Stimulated activated CD4-positive, alpha-beta T cell treated with anti-CD3 and anti-CD28 coated beads, TNF-alpha, amount 100 ng/mL, for 48 hours (primary cell): ENCODE measurements at places on chromosomes 1 and 21.
A peak's percentile ranks its signal among the peaks of the same experiment; 100 is the strongest.

GRCh38 chr1:18798946-18799345, 60.5 kb downstream of the TAS1R2 start:
- no peak for DNase-seq

DNA sequence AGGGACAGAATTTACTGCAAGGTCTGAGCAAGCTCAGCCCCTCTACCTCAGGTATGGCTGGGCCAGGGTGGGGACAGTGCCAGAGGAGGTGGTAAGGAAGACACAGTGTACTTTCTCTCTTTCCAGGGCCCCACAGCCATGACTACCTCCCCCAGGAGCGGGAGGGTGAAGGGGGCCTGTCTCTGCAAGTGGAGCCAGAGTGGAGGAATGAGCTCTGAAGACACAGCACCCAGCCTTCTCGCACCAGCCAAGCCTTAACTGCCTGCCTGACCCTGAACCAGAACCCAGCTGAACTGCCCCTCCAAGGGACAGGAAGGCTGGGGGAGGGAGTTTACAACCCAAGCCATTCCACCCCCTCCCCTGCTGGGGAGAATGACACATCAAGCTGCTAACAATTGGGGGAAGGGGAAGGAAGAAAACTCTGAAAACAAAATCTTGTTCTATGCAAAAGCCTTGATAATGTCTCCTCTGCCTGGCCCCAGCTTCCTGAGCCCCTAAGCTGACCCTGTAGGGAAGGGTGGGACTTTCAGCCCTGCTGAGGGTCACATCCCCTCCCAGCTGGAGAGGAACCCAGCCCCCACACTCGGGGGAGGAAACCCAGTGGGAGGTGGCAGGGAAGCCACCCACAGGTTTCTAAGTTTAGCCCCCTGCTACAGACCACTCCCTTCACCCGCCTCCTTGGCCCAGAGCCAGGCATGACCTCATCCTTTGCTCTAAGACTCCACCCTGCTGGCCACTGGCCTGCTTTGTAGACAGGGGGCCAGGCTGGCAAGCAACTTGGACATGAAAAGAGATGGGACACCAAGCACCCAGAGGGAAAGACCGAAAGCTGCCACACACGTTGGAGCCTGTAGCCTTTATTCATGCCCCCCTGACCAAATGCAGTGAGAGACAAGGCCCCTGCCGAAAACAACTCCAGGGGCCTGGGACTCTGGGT, 6.4 kb downstream of the RHOC start:
- no peak for DNase-seq

DNA sequence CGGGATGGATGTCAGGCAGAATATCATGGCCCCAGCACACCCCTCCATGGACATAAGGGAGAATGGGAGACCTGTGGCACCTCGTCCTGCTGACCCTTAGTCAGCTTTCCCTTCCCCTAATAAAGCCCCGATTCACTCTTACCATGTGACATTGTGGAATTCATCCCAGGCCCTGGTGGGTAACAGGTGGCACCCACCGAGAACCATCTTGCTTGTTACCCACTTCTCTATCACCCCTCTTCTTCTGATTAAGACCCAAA, 32.9 kb downstream of the CSMD2 start:
- no peak for DNase-seq

DNA sequence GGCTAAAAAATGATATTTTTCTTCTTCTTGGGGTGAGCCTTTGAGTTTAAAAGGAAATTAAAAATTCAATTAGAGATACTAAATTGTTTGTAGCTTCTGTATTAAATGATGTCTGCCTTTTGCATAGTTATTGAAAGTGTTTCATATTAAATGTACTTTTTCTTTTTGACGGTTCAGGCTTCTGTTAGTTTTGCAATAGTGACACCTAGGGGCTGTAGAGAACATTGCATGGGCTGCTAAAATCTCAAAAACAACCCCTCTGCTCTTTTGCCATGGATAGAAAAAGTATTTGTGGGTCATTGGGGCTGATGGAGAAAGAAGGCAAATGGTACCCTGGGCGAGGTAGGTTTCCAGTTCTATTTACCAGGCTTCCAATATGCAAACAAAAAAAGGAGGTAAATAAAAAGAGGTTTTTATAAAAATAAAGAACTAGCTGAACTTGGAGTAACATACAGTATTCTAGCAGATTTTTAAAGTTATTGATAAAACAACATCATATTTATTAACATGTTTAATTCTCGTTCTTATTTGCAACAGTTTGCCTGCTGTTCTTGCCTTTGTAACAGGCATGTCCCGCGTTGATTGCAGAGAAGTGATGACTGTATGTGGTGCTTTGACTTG, 115.4 kb upstream of the HOOK1 start:
- no peak for DNase-seq

DNA sequence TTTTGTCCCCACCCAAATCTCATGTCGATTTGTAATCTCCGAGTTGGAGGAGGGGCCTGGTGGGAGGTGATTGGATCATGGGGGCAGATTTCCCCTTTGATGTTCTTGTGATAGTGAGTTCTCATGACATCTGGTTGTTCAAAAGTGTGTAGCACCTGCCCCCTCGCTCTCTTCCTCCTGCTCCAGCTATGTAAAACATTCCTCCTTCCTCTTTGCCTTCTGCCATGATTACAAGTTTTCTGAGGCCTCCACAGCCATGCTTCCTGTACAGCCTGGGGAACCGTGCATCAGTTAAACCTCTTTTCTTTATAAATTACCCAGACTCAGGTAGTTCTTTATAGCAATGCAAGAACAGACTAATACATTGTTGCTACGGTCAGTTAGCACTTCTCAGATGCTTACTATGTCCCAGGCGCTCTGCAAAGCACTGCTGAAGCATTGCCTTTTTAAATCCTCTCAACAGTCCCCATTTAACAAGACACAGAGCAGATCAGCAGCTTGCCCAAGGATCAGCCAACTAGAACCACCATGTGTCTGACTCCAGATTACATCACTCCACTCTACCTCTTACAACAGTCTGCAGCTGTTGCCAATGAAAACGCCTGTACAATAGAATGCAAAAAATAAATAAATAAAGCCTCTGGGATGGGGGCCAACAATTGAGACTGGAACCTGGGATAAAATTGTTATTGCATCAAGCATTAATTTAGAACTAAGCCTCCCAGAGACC, 52.4 kb upstream of the USP1 start:
- DNase-seq: no peak

DNA sequence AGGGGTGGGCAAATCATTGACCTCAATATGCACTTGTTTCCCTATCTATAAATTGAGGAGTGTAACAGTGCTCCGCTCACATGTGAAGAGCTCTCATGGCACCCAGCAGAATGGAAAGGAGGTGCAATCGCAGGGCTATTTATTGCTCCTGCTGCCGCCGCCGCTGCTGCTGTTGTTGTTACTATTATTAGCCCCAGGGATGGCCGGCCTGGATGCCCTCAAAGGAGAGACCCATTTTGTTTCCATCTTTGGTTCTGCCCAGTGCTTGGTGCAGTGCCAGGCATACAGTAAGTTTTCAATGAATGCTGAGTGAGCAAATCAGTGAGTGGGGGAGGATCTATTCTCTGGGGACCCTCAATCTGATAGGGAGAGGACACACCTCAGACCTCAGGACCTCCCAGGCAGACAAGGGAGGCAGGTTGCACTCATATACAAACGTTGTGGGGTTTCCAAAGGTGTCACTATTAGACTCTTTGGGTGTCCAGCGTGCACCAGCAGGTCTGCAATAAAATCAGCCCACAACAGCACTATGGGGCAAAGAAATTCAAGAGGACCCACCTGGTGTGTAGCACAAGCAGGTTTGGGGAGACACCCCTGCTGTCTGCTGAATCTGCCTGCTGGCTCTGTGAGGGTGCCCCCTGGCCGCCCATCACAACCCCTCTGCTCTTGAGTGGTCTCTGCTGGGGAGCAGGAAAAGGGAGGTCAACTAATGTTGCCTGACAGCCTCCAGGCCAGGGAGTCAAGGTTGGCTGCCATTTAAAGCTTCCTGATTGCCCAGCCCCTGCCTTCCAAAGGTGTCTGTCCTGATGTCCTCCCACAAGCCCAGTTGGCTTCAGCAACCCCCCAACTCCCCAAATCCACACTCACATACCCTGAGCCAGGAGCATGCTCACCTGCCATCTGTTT, 136.3 kb downstream of the ACTL8 start:
- DNase-seq: no peak

- DNase-seq: no peak
Observed at GRCh38 chr21:27292229-27292628, 325.3 kb upstream of the ADAMTS5 start.

DNA sequence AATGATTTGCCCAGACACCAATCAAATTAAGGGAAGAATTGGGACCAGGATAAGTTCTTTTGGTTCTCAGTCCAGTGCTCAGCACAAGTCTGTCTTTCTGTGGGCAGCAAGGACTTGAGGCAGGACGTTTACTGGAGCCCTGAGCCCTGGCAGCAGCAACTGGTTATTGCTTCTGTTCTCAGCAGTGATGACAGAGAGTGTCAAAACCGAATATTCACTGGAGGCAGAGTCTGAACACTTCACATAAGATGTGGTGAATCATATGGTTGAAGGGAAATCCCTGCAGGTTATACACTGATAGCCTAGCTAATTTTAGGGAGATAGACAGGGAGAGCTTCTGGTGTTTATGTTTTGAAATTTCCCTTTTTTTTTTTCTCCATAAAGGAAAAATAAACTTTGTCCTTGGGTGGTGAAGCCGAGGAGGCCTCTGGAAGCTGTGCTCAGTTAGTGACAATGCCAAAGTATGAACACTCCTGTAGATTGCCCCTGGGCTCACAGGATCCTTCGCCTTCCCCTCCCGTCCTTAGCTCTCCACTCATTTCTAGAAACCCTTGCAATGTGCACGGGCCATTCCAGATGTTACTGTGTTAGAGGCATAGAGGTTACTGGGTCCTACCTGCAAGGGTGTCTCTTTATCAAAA, 26.3 kb upstream of the TSPAN2 start:
- DNase-seq: no peak

GRCh38 chr21:45695086-45695485, 51.6 kb downstream of the PCBP3 start:
- no peak for DNase-seq

DNA sequence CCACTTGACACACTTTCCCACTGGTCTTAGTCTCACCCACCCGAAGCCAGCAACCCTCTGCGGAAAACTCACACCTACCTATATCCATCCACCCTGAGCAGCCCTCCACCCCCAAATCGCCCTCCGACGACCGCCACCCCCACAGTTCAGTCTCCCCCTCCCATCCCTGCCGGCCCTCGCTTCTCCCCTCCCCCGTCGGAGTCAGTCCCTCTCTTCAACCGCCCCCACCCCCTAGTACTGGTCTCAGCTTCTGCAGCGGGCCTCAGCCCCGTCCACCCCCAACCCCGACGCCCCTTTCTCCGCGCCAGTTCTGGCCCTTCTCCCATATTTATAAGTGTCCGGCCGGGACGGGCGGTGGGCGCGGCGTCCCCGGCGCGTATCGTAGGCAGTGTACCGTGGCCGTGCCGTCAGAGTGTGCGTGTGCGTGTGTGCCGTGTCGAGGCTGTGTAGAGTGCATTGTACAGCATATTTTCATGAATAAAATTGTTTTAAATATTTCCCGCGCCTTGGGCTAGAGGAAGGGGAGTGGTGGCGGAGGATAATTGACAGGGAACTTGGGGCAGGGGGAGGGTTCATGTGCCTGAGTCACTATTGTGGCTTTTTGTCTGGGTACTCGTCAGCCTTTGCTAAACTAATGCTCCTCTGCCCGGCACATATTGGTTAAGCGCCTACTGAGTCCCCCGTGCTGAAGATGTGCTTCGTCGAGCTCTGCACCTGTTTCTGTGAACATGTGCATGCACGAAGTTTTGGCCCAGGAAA, 22.0 kb downstream of the FOXO6 start:
- no peak for DNase-seq

- no peak for DNase-seq
Observed at GRCh38 chr1:18632218-18632588, 1.6 kb downstream of the PAX7 start.

DNA sequence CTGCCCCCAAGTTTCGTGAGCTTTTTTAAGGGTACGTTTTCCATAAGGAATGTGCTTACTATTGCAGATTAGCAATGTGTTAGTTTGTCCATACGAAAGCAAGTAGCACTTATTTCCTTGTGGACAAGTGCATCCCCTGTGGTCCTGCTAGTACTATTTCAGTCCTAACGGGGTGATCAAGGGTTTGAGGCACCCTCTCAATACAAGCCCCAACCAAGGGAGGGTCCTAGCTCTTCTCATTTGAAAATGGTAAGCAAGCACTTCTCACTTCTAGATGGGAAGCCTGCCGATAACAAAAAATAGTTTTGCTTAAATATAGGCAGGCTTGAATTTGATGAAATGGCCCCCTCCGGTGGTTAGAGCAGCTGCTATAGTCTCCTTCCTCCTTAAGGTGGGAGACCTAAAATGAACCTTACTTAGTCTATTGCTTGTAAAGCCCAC, 64.0 kb upstream of the HMCN1 start:
- DNase-seq: peak; percentile 14

DNA sequence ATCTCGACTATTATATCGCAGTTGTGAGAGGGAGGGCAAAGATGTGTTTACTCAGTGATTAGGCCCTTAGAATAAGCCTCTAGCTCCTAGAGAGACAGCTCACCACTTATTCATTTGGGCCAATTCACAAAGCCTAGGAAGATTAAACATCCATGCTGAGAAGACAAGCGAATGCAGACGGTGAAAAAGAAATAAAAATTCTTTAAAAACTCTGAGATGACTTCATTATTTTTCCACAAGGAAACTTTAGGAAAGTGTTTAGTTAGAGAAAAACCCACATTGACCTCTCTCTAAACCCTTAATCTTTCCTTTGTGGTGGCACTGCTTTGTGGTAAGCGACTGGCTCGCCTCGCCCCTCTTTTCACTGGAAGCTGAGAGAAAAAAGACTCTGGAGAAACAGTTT, 146.8 kb upstream of the DMRTA2 start:
- DNase-seq: no peak

DNA sequence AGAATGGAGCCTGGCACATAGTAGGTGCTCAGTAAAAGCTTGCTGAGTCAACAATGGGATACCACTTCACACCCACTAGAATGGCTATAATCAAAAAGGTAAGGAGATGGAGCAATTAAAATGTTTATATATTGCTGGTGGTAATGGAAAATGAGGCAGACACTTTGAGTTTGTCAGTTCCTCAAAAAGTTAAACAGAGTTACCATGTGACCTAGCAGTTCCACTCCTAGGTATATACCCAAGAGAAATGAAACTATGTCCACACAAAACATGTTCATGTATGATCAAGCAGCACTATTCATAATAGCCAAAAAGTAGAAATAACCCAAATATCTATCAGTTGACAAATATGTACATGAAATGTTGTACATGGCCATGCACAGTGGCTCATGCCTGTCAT, 74.8 kb upstream of the ECE1 start:
- no peak for DNase-seq
